CD4-positive, alpha-beta T cell (primary cell): ENCODE measurements at places on chromosomes 1 and 21. TPM values are rescaled to one million over a fixed set of nuclear protein-coding genes. Genes with fewer than 3 reads are reported as not detected.

Gene EFHD2
- 80.9 TPM for total RNA-seq

Gene PTTG1IP
- total RNA-seq, result 99.5 TPM

Gene OR2M3
- not detected for total RNA-seq

Gene TENT5C
- total RNA-seq, result 123 TPM

Gene CLCA1
- total RNA-seq, result not detected

Gene ZBTB37
- total RNA-seq, result 16.0 TPM

Gene TTC22
- 4.4 TPM for total RNA-seq

Gene MAN1C1
- total RNA-seq, result 44.4 TPM

Gene TCHH
- total RNA-seq, result not detected

GRCh38 chr1:183810121-183810520 is 5.2 kb downstream of the RGL1 start:
- peak; percentile 14 for DNase-seq

DNA sequence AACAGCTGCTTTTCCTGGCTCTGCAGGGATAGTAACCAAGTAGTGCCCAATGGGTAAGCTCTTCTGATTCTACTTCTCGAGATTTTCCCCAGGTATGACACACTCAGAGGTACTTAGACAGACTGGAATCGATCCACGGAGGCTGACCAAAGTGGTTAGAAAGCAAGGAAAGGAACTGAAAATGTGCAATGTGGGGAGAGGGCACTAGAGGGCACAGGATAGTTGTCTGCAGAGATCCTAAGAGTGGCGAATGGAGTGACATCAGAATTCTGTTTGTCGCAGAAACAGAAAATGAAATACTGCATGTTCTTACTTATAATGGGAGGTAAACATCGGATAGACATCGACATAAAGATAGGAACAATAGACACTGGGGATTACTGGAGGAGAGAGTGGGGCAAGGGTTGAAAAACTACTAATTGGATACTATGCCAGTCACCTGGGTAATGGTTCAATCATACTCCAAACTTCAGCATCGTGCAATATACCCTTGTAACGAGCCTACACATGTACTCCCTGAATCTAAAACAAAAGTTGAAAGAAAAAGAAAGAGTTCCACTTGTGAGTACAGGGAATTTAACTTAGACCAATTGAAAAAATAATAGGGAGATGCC is 23.3 kb downstream of the CYP2J2 start:
- no peak for DNase-seq

GRCh38 chr1:16385659-16386453 is 18.8 kb downstream of the SZRD1 start:
- DNase-seq, result no peak

DNA sequence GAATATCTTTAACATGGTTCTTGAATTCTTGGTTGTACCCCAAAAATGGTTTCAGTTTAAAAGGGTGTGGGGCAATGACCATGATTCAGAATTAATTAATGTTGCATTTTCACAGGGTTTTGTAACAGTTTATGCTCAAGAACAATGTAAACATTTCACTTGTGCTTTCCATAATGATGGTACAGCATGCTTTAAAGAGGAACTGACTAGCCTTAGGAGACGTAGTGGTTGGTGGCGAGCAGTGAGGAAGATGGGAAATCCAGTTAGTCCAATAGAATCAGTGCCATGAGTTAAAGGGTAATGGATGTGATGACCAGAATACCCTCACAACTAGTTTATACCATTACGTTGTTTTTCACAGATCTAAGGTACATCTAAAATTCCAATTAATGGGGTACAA is 138.0 kb downstream of the HS2ST1 start:
- DNase-seq, result no peak

DNA sequence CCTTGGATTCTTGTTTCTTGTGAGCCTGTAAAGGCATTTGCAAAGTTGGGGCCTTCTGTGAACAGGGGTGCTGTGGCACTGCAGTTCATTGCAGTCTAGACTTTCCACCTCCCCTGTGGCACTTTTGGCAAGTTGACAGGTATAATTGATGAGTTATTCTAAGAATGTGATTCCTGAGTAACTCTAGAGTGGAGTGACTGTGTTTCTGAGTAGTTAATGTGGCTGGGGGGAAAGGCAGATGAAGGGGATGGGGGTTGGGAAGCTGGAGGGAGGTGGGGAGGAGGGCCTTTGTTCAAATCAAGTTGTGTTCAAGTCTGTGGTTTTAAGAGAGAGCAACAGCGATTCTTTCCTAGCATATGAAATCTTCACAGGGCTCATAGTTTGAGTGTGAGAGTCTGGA is 32.9 kb downstream of the PBX1 start:
- DNase-seq, result no peak

DNA sequence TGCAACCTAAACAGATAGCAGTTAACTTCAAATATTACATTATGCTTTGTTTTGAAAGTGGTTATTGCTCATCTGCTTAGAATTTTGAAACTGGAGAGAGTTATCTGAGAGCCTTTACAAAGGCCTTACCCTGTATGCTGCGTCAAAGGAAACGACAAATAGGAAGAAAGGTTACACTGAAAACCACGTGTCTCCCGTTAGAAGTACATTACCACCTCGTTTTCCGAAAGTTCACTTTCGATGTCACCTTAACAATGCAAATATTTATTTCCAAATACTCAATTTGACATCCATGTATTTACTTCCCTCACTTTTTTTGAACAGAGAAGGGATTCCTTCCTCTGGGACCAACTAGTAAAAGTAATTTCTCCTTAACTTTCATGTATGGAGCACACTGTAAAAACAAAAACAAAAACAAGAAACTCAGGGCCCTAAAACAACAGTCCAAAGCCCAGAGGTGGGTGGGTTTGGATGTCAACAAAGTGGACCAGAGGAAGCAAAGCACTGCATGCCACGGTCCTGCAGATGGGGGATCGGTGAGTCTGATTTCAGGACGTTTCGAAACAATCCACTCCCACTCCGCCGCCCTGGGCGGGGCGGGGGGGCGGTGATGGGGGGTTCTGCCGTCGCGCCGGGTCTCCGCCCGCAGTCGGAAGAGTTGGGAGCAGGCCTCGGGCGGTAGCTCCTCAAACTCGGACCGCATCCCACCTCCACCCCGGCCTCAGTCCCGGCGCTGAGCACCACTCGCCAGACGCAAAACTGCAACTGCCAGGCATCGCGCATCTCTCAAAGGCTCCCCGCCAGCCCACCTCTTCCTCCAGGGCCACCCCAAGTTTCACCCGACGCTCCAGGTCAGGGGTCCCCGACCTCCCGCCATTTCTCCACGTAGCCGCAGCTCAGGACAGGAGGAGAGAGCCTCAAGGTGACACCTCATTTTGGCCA is 841 bp downstream of the ADSS2 start:
- peak; percentile 48 for DNase-seq
